ENCODE measurements at places on chromosomes 6 and 20.

DNA sequence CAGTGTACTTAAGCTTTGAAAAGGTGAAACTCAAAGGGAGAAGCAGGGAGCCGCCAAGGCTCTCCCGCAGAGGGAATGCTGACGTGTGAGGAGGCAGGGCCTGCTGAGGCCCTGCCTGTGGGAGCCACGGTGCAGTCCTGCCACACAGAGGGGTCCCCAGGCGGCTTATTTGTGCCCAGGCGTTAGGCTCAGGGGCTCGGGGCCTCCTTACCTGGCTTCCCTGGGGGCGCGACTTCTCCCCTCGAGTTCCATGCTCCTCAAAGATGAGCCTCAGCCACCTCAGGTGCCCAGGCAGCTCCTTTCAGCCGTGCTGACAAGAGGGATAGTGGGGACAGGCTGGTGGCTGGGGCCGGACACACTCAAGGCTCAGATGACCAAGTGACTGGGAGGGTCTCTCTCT lies 2.2 kb upstream of the KIF25 start:
- no peak overlapping the region for H3K27ac ChIP-seq
- H3K4me3 ChIP-seq: no peak overlapping the region
- no peaks in the 10 kb centered on the region for H3K4me1 ChIP-seq
- no peak for DNase-seq
- no peaks in the 10 kb centered on the region for H3K27me3 ChIP-seq

GRCh38 chr20:2006452-2007361 lies 12.8 kb upstream of the PDYN start:
- no peaks in the 10 kb centered on the region for H3K4me1 ChIP-seq
- no peaks in the 10 kb centered on the region for H3K27me3 ChIP-seq
- no peak overlapping the region for H3K4me3 ChIP-seq
- no peaks in the 10 kb centered on the region for H3K36me3 ChIP-seq
- peak; percentile 70 for DNase-seq

DNA sequence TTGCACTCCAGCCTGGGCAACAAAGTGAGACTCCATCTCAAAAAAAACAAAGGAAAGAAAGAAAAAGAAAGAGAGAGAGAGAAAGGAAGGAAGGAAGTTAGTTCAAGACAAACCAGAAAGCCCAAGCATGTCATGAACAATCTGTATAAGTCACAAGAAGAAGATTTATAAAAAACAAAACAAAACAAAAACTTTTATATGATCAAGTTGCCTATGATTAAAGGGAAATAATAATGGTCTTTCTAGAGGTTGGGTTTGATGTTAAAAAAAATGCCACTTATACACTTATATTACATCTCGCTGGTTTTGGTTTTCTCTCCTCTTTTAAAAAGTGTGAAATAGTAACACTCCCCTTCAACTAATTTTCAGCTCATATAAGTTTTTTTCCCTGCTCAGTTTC lies 146.2 kb upstream of the CARMIL1 start:
- no peaks in the 10 kb centered on the region for H3K36me3 ChIP-seq
- H3K4me1 ChIP-seq: peaks cover 4% of the 10 kb centered on the region
- H3K27ac ChIP-seq: no peak overlapping the region
- H3K4me3 ChIP-seq: no peak overlapping the region
- no peak for DNase-seq
- H3K27me3 ChIP-seq: no peaks in the 10 kb centered on the region

- no peak for DNase-seq
- H3K36me3 ChIP-seq: no peaks in the 10 kb centered on the region
- H3K4me1 ChIP-seq: no peaks in the 10 kb centered on the region
- no peaks in the 10 kb centered on the region for H3K27me3 ChIP-seq
- no peak overlapping the region for H3K4me3 ChIP-seq
- no peak overlapping the region for H3K27ac ChIP-seq
Observed at GRCh38 chr6:92132457-92132856, 1286.9 kb downstream of the EPHA7 start.

DNA sequence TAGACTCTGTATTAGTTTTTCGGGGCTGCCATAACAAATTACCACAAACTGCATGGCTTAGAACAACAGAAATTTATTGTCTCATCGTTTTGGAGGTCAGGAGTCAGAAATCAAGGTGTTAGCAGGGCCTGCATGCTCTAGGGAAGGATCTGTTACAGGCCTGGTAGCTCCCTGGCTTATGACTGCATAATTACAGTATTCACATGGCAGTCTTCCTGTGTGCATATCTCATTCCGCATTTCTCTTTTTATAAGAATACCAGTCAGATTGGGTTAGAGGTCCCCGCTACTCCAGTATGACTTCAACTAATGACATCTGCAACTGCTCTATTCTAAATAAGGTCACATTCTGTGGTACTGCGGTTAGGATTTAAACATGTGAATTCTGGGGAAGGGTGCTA lies 59.3 kb upstream of the SLC2A12 start:
- H3K36me3 ChIP-seq: no peaks in the 10 kb centered on the region
- no peaks in the 10 kb centered on the region for H3K27me3 ChIP-seq
- no peaks in the 10 kb centered on the region for H3K4me1 ChIP-seq
- no peak overlapping the region for H3K27ac ChIP-seq
- H3K4me3 ChIP-seq: no peak overlapping the region
- no peak for DNase-seq

DNA sequence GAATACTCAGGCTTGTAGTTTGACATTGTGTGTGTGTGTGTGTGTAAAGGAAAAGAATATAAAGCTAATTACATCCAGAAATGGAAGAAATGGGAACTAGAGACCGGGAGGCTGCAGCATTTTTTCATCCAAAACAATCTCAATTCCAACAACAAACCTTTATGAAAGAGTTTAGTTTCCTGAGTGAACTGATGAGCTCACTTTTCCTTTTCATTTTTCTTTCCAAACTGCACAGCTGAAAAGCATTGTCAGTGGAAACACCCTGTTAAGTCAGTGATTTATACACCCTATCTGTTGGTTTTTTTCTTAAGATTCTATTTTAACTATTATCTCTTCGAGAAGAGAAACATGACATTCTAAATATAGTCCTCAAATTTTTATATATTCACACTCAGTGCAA lies 130.9 kb downstream of the RFPL4B start:
- H3K27ac ChIP-seq: no peak overlapping the region
- no peaks in the 10 kb centered on the region for H3K27me3 ChIP-seq
- no peaks in the 10 kb centered on the region for H3K4me1 ChIP-seq
- H3K4me3 ChIP-seq: no peak overlapping the region
- no peaks in the 10 kb centered on the region for H3K36me3 ChIP-seq

- no peak overlapping the region for H3K27ac ChIP-seq
- no peaks in the 10 kb centered on the region for H3K36me3 ChIP-seq
- no peaks in the 10 kb centered on the region for H3K27me3 ChIP-seq
- DNase-seq: no peak
- H3K4me1 ChIP-seq: peaks cover 2% of the 10 kb centered on the region
Observed at GRCh38 chr20:40503119-40503518, 185.9 kb downstream of the MAFB start.

- H3K27me3 ChIP-seq: no peaks in the 10 kb centered on the region
- no peaks in the 10 kb centered on the region for H3K36me3 ChIP-seq
- no peak overlapping the region for H3K27ac ChIP-seq
- H3K4me3 ChIP-seq: no peak overlapping the region
Observed at GRCh38 chr6:139713424-139713823, 339.0 kb upstream of the CITED2 start.

DNA sequence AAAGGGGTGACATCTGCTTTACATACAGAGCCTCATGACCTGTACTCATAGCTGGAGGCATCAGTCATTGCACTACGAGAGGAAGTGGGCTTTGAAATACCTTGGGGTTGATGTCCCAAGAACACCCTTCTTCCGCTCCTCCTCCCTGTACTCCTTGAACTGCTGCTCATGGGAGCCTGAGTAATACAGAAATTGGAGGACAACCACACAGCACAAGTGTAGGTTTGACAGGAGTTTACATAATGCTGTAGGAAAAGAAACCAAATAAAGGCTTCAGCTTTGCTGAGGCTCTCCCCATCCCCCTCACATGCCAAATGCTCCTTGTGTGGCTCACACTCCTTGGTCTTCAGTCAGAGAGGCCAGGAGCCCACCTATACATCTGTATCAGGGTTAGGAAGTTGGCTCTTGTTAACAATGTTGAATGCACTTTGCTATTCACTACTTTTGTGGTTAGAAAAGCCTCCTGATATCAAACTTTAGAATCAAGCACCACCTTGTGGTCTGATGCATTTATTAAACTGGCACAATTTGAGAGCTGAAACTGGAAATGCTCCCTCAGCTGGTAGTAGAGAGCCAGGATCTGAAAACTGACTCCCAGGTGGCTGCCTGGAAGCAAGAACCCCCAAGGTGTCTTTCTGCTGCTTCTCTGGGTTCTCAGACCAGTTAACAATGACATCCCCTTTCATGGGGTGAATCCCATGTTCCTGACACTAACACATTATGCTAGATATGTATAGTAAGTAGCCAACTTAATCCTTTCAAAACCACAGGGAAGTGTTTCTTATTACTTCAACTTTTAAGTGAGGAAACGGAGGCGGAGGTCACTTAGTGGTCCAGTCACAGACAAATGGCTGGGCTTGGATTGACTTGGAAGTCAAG lies 56.2 kb upstream of the EDN1 start:
- H3K36me3 ChIP-seq: no peaks in the 10 kb centered on the region
- H3K27ac ChIP-seq: no peak overlapping the region
- peak; percentile 90 for DNase-seq
- no peak overlapping the region for H3K4me3 ChIP-seq
- H3K4me1 ChIP-seq: peaks cover 6% of the 10 kb centered on the region

- H3K4me3 ChIP-seq: no peak overlapping the region
- no peak overlapping the region for H3K27ac ChIP-seq
- H3K4me1 ChIP-seq: no peaks in the 10 kb centered on the region
- H3K36me3 ChIP-seq: no peaks in the 10 kb centered on the region
- H3K27me3 ChIP-seq: no peaks in the 10 kb centered on the region
- peak; percentile 0 for DNase-seq
Observed at GRCh38 chr20:24206995-24207394, 218.4 kb upstream of the GGTLC1 start.

DNA sequence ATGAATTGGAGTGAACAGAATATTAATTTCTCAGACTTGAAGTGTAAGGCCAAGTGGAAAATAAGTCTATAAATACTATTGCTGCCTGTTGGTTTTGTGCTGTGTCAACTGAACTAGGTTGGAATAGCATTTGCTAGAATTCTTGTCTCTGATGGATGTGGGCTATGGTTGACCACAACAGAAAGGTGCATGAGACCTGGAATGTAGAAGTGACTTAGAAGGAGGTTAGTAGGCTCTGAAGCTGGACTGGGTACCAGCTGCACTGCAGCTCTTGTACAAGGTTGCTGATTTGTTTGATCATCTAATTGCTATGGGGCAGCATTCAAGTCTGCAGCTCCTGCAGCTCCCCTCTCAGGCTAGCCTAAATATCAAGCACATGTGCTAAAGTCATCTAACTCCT lies 479.0 kb upstream of the NRSN1 start:
- no peak overlapping the region for H3K27ac ChIP-seq
- peak; percentile 7 for DNase-seq
- H3K4me1 ChIP-seq: no peaks in the 10 kb centered on the region
- no peaks in the 10 kb centered on the region for H3K36me3 ChIP-seq
- no peaks in the 10 kb centered on the region for H3K27me3 ChIP-seq
- no peak overlapping the region for H3K4me3 ChIP-seq

All from fibroblast of lung (primary cell).